ENCODE measurements at places on chromosomes 16 and 17.

DNA sequence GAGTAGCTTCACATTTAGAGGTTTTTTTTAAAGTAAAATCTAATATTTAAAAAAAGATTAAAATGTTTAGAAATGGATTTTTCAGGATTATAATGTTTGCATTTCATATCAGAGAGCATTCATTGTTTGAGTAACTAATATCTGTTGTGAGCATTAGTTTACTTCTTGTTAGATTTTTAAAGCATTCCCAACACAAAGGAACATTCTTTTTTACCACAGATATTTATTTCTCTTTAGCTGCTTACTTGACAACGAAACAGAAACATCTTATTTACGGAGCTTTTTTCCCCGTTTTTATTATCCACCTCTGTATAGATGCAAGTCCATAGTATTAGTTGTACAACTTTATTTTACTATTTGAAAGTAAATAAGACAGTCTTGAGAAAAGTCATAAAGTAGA lies 53.0 kb downstream of the NFAT5 start:
- DNase-seq = no peak

GRCh38 chr17:58693751-58694150 lies 1.3 kb downstream of the RAD51C start:
- DNase-seq = no peak

DNA sequence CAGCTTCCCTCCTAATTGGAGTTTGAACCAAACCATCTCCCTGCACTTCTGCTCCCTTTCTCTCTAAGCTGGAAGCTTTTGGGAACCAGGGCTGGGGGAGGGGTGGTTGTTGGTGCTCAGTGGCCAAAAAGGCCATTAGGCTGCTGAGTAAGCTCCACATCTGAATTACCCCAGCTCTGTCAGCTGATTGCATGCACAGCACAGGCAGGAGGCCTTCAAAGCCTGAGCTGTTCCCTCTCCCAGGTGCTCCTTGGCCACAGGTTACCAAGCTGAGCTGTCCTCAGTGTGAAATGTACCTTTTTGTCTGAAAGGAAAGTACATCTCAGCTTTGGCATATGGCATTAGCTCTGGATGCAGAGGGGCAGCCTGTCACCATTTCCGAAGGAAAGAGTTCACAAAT lies 6.2 kb upstream of the TBKBP1 start:
- DNase-seq = no peak

- DNase-seq = peak; percentile 93
Measured at GRCh38 chr16:22190081-22190775, 15.8 kb upstream of the EEF2K start.

DNA sequence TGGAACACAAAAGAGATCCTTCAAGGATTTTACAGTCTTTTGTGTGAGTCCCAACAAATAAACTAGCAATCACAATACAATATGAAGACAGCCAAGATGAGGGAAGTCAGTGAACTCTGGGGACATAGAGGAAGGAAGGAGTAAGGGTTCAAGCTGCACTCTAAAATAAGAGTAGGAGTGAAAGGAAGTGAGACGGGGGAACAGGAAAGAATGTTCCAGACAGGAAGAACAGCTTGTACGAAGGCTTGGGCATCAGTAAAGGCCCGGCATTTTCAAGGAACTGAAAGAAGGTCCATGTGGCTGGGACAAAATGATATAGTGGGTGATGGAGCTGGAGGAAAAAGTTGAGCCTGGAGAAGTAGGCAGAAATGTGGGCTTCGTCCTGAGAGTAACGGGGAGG lies 4.5 kb downstream of the CCL17 start:
- DNase-seq = no peak

GRCh38 chr16:72291121-72291520 lies 119.2 kb upstream of the PMFBP1 start:
- no peak for DNase-seq

GRCh38 chr16:13401641-13402040 lies 500.2 kb downstream of the SHISA9 start:
- DNase-seq = no peak

DNA sequence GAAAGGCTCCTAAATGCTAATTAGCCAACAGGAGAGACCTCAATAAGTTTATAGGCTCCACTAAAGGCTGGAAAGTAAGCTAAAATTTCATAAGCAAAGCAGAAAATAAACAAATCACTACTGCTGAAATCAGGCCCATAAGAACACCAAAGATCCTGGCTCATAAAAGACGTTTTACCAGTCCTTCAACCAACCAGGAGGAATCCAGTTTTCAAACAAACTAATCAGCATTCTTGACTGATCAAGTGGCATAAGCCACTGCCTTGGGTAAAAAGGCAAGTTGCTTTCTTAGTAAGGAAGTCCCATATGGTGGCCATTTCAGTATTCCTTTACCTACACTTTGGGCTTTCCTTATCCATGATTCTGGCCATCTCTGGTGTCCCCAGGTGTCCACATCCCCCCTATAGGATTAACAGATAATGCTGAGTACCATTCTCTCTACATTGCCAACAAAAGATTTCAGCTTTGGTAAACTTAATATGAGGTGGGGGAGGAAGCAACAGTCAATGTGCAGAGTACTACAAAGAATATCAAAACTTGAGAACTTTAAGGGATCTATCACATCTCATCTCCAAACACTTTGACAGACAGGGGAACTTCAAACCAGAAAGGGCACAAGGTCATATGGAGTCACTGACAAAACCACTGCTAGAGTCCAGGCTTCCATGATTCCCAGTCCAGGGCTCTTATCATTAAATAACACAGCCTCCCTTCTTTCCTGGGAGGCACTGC lies 1.3 kb downstream of the TOM1L2 start:
- no peak for DNase-seq

- no peak for DNase-seq
Measured at GRCh38 chr17:8366231-8366630, 10.3 kb downstream of the KRABD2 start.

DNA sequence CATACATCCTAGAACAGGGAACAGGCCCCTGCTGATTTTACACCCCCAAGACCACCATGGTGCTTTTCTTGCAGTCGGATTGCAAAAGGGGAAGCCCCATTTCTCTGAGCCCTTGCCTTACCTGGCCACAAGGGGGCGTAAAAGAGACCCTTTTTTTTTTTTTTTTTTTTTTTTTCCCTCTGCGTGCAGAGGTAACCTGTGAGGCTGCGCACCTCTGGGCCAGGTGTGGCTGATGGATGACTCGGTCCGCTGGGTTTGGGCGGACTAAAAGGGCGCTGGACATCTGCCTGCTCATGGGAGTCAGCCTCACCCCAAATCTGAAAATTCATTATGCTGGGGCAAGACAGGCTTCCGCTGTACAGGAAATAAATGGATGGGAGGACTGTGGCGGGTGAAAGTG lies 281.0 kb downstream of the CBLN1 start:
- no peak for DNase-seq

- no peak for DNase-seq
Measured at GRCh38 chr17:40089077-40089895, 11.1 kb downstream of the NR1D1 start.

Data from NCI-H2081 treated with DMSO at 0.1 percent for 48 hours (cell line).